Cerebellum (tissue), 4 donors: ENCODE measurements at places on chromosomes 5 and 9.

DNA sequence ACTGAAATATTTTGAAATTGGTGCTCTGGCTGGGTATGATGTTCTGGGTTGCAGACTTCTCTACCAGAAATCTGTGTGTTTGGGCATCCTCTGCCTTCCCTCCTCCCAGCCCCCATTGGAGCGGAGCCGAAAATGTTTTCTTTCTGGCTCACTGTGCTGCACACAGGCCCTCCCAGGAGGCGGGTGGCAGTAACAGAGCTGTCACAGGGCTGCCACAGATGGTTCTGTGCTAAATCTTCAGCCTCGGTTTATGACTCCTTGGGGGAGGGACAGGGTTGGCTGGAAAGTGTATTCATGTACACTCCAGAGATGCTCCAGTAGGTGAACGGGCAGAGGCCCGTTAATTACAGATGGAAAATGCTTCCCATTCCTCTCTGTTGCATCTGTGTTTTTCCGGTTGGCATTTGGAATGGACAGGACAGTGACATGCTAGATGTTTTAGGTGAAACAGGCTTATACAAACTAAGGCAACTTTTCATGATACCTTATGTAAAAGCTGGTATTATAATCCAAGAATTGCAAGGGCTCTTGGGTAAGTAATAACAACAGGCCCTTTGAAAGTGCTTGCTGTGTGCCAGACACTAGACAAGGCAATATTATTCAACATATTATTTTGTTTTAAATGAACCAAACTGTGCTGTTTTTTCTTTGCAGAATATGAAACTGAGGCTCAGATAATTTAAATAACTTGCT lies 180.2 kb downstream of the ADCY2 start:
- DNase-seq, result peak; percentile 78

DNA sequence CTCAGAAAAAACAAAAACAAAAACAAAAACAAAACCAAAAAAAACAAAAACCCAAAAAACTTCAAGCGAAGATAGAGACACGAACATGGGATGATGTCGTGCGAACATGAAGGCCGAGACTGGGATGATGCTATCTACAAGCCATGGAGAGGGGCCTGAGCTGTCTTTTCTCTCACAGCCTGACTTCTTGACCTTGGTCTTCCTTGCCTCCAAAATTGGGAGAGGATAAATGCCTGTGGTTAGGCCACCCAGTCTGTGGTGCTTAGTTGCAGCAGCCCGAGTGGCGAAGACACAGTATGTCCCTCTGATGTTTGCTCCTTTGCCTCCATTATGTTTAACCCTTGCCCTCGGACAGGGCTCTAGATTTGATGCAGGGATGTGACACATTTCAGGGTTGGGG lies 130.4 kb upstream of the BASP1 start:
- no peak for DNase-seq

DNA sequence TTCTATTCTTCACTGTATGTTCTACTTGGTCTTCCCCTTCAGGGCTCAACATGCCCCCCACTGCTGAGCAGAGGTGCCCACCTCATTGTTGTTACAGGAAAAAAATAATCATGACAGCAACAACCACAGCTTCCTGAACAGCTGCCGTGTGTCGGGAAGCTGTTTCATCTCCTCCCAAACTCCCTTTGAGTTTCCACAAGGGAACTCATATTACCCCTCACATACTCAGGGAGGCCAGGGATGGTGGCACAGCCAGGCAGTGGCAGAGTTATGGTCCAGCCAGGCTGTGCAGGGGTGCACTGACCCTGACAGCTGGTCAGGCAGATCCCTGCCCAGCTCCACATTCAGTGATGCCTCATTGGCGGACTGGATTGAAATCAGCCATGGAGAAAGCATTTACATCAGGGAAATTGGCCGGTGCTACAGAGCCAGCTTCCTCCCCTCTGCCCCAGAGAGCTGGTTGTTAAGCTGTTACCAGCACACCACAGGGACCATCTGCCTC lies 37.3 kb downstream of the SARDH start:
- DNase-seq, result no peak

DNA sequence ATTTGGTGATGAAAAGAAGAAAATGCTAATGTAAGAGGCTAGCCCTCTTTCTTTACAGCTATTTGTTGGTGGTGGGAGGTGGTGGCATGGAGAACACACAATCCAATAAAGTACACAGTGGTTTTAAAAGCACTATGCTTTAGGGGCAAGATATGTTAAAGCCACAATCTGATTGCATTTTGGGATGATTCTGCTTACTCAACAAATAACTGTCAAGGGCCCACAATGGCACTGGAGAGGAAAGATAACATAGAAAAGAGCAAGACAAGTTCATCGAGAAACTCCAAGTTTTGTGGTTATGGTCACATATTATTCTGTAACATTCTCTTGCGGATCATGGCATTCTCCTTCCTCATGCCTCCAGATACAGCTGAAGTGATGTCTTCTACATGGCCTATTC lies 38.8 kb downstream of the OTP start:
- DNase-seq, result no peak

DNA sequence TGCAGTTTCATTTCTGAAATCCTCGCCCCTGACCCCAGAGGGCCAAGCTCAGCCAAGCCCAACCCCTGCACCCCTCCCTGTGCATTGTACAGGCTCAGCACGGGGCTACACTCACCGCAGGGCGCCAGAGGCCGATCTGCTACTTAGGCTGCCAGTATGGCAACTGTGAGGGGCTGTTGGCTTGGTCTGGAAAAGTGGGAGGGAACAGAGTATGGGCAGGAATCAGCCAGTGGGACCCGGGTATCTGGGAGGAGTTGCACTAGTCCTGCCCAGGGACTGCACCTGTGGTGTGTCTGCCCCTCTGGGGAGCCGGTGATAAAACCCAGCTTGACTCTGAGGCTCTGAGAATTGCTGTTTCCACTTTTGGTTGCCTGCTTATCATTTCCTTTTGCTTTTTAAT lies 167.4 kb upstream of the KIF2A start:
- no peak for DNase-seq

- DNase-seq, result no peak
Measured at GRCh38 chr5:128559300-128560297, 21.6 kb upstream of the FBN2 start.

DNA sequence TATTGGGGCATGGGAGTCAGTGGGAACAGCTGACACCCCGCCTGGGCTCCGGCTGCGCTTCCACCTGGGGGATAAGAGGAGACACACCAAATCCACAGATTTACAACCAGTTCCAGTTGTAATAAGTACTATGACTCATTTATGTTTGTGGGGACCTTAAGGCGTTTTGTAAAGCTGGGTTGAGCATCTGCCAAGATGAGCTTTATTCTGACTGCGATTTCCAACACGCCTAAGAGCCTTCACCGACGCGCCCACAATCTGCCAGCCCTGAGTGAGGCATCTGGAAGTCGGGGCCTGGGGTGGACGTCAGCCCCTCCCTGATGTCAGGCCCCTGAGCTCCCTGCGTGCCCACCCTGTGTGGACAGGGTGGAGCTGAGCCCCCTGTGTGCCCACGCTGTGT lies 14.3 kb upstream of the LHX3 start:
- no peak for DNase-seq
